ENCODE measurements at places on chromosomes 13 and 19.

DNA sequence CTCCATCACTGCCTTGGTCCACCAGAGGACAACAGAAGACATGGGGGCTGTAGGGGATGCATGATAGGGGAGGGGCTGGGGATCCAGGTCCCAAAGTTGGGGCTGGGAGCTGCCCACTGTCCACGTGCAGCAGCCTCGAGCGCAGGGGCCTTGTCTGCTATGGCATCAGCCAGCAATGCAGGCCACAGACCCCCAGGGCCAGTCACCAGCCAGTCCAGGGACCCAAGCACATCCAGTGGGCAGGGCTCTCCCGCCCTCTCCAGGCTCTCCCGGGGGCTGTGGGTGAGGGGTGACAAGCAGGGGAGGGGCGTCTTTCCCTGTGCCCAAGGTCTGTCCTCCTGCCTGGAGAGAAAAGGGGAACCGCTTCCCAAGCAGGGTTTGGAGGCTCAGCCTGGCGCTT is 32.8 kb downstream of the PEPD start:
- DNase-seq: no peak

DNA sequence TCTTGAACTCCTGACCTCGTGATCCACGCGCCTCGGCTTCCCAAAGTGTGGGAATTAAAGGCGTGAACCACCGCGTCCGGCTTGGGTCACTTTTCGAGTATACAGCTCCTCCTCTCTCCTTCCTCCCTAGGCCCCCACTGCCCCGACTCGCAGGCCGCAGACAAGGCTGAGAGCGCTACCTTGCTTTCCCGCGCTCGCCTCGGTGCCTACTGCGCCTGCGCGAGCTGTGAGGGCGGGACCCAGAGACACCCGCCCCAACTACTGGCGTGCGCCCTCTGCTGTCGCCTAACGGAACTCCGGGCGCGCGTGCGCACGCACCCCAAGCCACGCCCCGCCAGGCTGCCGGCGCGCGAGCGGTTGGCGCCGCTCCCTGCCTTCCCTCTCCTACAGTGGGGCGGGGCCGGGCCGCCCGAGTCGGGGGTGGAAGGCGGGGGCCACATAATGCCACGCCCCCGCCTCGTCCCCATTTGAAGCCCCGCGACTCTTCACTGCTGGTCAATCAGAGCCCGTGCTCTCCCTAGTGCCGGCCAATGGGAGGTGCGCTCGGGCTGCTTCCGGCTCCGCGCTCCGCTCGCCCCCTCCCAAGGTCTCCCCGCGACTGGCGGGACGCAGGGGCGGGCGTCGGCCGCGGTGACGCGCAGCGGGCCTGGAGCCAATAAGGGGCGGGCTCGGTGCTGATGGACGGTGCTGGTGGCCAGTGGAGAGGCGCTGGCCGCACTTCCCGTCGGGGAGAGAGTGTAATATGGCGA is at the start of gene RAB8A:
Gene RAB8A, plus strand, starts transcription at position 730 of the 749 bp plus-strand sequence. Its CDS starts 13 bp downstream, at position 743.
- DNase-seq: peak; percentile 99

DNA sequence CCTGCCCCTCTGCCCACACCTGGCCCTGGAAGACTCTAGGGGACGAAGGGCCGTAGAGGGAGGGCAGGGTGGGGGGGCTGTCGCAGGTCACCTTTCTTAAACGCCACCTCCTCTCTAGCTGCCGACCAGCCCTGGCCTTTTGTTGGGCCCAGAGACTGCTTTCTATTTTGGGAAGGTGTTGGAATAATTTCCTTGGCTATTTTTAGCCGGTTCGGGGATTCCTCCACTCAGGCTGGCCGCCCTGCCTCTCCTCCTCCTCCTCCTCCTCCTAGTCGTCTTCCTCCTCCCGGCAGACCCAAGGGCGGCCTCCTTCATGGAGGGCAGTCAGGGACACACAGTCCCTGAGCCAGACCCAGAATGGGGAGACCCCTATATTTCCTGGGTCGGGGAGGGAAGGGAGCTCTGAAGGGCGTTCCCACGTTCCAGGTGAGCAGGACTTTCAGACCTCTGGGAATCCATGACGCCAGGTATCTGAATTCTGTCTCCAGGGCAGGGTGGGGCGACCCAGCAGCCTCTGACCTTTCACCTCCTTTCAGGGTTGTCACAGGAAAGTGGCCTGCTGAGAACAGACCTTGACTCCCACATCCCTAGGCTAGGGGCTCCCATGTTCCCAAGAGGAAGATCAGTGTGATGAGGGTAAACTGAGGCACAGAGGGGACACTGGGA is 19.9 kb downstream of the GADD45B start:
- DNase-seq: no peak

DNA sequence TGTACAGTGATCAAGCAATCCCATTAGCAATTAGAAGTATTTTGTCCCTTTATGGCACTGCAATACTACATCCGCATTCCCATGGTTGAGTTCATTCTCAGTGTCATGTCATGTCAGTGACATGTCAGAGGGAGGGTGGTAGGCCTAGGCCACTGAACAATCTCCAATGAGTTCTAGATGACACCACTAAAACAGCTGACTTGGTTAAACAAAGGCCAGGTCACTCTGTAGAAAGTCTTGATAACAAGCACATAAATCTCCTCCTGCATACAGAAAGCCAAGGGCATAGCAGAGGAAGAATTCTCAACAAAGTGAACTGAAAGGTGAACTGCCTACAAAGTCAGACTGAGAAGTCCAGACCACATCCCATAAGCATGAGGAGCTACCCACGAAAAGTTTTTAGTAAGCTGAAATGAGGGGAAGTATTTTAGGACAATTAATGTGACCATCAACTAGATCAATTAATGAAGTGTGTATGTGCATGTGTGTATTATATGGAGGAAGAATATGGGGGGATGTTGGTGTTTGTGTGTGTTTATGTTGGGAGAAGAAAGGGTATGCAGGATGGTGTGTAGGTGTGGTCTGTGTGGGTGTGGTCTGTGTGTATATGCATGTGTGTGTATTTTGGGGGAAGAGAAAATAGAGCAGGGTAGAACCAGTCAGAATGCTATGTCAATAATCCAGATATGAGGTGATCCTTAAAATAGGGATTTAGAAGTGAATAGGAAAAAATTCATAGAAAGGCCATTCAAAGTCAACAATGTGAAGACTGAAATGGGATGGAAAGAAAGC is 67.7 kb downstream of the TBC1D4 start:
- DNase-seq: no peak

DNA sequence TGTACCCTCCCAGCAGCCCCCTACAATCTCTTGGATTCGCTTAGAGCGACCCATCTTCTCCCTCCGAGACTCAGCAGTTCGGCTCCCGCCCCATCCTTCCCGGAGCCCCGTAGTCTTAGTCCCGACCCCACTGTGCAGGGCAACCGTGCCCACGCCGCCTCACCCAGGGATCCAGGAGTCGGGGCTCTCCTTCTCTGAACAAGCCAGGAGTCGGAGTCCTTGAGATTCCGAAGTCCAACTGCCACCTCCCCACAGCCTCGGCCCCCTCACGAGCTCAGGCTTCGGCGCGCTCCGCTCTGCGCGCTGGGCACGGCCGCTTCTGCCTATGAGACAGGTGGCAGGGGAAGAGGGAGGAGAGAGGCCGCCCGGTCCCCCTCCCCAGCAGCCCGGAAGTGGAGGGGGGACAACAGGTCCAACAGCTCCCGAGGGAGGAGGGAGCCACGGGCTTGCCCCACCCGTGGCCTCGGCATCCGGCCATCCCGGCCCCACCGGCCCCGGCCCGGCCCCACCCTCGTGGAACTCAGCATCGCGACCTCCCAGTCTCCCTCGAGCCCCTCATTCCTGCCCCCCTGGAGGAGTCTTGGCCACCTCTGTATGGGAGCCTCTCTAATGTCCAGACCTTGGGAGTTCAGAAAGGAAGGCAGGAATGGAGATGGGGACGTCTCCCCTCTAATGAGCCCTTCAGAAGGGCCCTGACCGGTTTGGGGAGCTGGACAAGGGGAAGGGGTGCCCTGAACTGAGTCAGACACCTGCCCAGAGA is at the start of gene PHLDB3:
Gene PHLDB3, minus strand, starts transcription at position 321 of the 760 bp plus-strand sequence. CDS start 628 bp downstream, outside the sequence.
- DNase-seq: peak; percentile 54

DNA sequence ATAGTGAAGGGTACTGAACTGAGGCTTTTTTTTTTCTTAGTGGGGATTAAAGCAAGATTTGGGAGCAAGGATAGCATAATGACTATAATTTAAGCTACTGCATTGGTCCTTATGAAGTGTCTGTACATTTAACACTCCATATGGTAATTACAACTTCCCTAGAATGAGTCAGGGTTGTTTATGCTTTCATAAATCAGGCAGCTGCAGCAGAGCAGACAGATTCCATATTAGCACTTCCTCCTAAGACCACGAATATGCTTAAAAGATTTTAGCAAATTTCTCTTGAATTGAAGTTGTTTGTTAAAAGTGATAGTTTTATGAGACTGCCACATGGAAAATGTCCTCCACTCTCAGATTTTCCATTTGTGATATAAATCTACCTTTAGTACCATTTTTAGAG is 401.1 kb upstream of the SPRY2 start:
- DNase-seq: no peak

GRCh38 chr19:13162724-13163608 is 12.8 kb downstream of the IER2 start:
- peak; percentile 91 for DNase-seq

DNA sequence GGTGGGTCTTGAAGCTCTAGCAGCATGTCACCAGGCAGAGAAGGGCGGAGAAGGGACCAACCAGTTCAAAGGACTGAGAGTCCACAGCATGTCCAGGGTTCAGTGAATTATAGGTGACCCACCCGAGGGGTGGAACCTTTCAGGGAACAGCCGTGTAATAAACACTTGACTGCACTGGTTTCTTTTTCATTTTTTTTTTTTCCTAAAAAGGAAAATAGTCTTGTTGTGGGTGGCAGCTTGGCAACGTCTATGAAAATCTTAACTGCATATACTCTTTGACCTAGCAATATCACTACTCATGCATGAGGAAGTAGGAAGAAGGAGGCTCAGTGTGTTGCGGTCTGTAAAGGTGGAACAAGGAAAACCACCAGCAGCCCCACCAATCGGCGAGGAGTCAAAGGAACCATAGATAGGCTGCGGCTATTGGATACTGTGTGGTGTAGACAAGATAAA is 13.0 kb upstream of the MYH14 start:
- no peak for DNase-seq

DNA sequence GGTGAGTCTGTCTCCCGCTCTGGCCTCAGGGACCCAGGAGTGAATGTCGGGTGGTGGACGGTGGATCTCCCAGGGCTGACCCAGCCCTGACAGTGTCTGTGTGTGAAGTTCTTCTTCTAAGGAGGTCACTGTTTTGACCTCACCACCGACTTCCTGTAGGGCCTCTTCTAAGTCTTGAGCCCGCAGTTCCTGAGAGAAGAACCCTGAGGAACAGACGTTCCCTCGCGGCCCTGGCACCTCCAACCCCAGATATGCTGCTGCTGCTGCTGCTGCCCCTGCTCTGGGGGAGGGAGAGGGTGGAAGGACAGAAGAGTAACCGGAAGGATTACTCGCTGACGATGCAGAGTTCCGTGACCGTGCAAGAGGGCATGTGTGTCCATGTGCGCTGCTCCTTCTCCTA is at the start of gene SIGLEC7:
Gene SIGLEC7, plus strand, starts transcription at position 183 of the 400 bp plus-strand sequence. Its CDS starts 69 bp downstream, at position 252.
- no peak for DNase-seq

All from CD4-positive, alpha-beta T cell treated with Interleukin-4 for 1 hour (primary cell).